ENCODE measurements at places on chromosomes 7 and 10. TPM values are rescaled to one million over a fixed set of nuclear protein-coding genes. Genes with fewer than 3 reads are reported as not detected.

The RBP3 gene
- total RNA-seq: not detected

DNA sequence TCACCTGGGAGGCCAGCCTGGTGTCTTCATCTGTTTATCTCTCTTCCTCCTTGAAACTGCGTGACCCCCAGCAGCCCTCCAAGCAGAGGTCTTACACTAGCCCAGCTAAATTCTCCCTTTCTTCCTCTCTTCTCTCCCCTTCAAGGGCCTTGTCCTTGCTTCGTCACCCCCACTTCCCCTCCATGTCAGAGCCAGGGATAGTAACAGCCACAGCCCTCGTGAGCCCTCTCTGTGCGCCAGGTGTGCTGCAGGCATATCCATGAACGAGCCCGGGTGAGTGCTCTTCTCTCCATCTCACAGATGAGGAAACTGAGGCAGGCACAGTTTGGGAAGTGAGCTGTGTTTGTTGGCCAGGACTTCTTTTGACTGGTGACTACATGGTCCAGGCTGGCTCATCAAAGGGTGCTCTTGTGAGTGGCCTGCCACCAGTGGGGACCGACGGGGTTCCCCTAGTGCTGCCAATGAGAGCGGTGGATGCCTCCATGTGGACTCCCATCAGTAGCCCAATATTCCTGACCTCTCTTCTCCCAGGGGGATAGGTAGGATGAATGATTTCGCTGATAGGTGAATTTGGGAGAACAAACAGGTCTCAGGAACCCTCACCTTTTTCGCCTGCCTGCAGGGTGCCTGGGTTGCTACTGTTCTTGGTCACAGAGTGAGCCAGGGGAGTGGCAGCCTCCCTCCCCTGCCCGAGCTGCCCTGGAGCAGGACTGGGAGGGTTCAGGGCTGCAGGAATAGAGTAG is 38.1 kb downstream of the ADRA2A start:
- DNase-seq: no peak

GRCh38 chr10:113071446-113071845 is 121.4 kb downstream of the TCF7L2 start:
- DNase-seq: no peak

DNA sequence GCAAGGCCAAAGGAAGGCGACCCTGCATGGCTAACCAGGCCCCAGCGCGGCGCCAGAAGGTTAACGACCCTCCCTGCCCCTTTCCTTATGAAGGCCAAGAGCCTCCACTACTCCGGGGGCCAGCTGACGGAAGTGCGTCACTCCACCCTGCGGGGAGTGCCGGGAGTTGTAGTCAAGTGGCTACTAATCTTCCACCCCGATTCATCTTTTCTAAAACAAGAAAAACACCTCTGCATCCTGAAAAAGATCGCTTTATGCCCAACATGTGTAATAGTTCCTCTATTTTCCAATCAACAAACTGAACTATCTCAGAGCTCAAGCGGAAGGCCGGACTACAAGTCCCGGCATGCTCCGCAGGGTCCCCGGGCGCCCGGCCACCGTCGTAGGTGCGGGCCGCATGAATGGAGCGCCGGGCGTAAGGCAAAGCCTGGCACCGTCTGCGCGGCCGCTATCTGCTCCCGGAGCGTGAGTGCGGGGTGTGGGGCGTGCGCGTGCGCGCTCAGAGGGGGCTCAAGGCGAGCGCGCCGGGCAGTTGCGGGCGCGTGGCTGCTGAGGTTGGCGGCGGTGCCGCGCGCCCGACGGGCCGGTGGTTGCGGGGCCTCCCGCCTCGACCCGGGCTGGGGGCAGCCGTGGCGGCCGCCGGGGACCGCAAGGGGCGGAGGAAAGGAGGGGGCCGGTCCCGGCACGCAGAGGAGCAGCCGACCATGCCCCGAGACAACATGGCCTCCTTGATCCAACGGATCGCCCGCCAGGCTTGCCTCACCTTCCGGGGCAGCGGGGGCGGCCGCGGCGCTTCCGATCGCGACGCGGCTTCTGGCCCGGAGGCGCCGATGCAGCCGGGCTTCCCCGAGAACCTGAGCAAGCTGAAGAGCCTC is at the start of gene ADO:
Gene ADO, plus strand, starts transcription at position 365 of the 875 bp plus-strand sequence. Its CDS starts 340 bp downstream, at position 705.
- DNase-seq: peak; percentile 59

DNA sequence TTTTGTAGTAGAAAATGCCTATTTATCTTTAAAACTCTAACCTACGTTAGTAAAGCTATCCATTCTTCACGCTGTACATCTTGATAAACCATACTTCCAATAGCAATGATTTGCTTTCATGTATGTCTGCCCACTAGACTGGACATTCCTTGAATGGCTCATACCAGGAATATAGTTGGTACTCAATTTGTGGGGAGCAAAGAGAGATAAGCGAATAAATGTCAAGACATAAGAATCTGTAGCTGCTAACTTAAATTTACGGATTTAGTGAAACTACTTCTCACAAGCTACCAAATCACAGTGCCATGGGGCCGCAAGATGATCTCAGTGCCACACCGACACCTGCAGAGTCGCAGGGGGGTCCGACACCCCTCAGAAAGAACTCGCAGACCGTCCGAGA is 763 bp upstream of the RALA start:
- peak; percentile 7 for DNase-seq

DNA sequence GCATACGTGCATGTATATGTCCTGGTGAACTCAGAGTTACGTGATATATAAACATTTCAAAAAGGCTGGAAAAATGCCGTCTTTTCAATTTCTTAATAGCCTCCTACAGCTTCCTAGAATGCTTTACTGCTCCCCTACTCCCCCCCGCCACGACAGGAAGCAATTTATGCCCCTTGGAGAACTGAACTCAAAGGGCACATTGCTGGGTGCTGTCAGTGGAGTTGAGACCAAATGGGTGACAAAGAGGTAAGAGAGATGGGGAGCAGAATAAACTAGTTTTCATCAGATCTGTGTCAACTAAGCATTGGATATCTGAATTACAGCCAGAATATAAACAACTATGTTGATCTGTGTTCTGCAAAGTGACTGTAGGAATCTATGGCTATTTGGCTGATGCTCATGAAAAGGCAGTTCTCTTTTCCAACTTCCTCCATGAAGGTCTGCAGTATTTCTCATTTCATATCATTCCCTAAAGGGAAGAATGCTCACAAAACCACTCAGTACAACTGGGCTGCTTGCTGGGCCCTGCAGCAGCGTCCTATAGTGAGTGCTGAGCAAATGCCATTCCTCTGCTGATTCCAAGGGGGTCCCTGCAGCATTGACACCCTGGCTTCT is 171.3 kb upstream of the HPS1 start:
- no peak for DNase-seq

DNA sequence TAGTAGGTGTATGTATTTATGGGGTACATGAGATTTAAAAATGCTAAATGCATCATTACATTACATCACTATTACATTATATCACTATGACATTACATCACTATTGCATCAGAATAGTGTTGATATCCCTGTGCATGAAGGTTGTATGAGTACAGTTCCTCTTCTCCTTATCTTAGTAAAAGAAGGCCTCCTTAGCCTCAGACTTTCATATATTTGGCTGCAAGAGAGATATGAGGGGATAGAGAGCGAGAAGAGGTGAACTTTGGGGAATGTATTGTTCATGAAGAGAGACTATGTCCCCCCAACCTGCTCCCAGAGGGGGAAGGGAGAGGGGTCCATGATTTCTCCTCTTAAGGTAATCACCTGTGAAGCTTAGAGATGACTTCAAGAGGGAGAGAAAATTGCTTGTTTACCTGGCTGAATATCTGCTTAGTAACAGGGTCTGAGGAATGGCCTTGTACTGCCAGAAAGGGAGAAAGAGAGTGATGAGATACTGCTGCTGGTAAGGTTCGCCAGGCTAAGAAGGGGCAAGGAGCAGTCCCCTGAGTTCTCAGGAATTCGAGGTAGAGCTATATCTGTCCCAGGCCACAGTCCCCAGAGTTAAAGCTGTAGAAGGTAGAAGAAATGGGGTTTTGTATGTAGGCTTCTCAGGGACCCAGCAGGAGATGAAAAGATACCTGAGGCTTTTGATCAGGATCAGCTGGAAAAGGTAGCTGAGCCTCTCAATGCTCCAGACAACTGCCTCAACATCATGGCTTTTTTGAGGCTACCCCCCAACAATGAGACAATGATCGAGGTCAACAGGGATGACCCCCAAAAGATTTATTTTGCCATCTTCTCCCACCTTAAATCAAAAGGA is 168.4 kb upstream of the WNT16 start:
- no peak for DNase-seq

DNA sequence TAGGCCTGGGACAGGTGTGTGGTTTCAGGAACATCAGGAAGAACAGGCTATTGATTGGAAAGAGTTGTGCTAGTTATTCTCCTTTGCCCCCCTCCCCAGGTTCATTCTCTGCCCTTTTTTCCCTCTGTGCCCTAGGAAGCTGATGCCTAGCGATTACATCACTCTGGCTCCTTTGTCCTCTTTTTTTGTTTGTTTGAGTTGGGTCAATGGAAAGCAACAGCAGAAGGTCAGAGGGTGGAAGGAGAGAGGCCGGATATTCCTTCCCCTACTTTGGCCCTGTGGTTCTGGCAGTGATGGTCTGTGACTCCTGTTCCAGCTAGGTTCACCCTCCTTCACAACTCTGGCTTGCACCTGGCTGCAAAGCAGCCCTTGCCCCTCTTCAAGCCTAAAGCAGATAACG is 18.9 kb downstream of the LOXL4 start:
- DNase-seq: no peak

DNA sequence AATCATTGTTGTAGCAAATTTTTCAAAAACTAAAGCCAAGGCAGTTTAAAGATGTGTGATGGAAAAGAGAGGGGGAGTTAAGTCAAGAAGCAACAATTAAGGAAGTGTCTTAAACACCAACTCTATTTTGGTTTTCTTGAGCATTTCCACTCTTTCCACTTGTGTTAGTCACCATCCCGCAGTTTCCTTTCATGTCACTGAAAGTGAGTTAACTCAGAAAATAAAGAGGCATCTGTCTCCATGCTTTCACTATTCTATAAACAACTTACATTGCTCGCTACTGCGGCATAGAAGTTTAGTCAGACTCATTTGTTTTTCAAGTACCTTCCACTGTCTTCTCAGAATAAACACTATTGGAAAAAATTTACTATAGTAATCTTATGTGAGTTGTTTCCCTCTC is 284.9 kb upstream of the SEMA3D start:
- no peak for DNase-seq

DNA sequence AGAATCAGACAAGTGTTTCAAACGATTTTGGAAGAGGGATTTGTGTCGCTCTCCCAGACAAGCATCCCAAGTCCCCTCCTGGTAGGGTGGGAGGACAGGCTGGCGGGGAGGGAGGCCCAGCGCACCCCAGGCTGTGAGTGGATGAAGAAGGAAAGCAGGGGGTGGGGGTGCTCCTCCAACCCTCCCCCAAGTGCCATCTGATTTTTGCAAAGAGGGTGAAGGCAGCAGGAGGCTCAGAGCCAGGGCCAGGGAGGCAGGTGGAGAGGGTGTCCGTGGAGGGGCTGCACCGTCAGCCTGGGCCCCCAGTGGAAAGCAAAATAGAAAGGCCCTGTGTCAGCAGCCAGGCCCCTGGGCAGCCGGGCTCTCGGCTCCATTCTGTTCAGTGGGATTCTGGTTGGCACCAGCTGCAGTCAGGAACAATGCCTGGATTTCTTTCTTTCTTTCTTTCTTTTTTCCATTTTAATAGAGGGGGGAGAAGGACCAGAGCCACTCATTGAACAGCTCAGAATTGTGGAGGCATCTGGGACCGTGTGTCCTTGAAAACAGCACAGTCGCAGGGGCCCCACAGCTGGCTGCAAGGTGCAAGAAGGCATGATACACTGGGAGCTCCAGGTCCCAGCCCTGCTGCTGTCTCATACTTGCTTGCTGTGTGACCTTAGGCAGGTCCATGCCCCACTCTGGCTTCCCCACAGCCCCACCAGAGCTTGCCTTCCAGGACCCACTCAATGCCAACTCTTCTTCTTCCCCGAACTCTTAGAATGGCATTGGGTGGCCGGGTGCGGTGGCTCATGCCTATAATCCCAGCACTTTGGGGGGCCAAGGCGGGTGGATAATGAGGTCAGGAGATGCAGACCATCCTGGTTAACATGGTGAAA is 7.1 kb upstream of the ZMIZ1 start:
- DNase-seq: no peak

GRCh38 chr10:18554479-18554878 is 96.9 kb downstream of the NSUN6 start:
- no peak for DNase-seq

DNA sequence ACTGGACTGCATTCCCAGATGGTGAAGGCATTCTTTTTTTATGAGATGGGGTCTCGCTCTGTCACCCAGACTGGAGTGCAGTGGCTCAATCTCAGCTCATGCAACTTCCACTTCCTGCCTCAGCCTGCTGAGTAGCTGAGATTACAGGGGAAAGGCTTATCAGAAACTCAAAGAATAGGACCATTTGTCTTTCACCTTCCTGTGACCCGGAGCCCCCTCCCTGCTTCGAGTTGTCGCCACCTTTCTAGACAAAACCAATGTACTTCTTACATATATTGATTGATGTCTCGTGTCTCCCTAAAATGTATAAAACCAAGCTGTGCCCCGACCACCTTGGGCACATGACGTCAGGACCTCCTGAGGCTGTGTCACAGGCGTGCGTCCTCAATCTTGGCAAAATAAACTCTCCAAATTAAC is 1.8 kb upstream of the METTL27 start:
- no peak for DNase-seq

GRCh38 chr10:118153287-118153686 is 106.5 kb upstream of the RAB11FIP2 start:
- DNase-seq: no peak

GRCh38 chr10:93471110-93471651 is 11.0 kb downstream of the MYOF start:
- DNase-seq: no peak

DNA sequence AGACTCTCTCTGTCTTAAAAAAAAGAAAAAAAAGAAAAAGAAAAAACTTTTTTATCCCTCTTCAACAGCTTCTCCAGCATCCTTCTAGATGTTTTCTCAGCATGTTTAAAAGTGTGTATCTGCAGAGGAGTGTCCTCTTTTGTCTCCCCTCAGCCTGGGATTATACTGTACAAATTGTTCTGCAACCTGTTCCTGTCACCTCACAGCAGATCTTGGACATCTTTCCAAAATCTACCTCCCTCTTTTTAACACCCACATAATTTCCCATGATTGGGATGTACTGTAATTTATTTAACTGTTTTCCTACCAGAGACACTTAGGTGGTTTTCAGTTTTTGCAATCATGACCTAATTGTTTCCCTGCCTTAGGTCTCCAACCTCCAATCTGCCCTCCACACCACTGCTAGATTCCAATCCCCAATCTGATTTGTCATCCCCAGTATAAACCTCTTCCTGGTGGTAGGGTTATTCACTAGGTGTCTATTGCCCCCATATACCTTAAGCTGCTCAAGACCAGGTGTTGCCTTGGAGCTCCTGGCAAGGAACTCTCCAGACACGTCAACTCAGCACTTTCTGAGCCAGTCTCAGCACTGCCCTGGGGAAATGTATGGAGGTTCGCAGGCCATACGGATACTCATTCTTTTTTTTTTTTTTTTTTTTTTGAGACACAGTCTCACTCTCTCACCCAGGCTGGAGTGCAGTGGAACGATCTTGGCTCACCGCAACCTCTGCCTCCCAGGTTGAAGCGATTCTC is 17.6 kb upstream of the DDIT4 start:
- no peak for DNase-seq

GRCh38 chr10:51896849-51897248 is 197.5 kb upstream of the CSTF2T start:
- no peak for DNase-seq

- no peak for DNase-seq
Observed at GRCh38 chr10:31313396-31313795, 5.6 kb upstream of the ZEB1 start.

All from tibial nerve (tissue), 4 donors.